ENCODE measurements at places on chromosomes 6 and 20.

DNA sequence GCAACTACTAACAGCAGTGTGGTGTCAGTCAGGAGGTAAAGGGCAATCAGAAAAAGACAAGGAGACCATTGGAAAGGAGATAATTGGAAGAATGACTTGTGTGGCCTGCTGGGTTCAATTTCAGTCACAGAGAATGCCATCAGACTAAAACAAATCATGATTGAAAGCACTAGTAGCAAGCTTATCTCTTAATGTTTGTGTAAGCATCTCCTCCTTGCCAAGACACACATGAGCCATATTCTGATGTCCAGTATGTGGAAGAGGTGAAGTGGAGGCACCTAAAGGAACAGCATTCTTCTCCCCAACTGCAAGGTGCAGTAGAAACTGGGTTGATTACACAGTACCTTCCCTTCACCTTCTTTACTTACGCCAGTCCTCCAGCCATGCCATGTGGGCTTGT lies 287.5 kb downstream of the ZFAND3 start:
- DNase-seq = no peak

GRCh38 chr20:3783068-3783489 lies 1.8 kb upstream of the SPEF1 start:
- no peak for DNase-seq

- no peak for DNase-seq
These were observed 26.8 kb upstream of the TFAP2A start for GRCh38 chr6:10441655-10442009.

GRCh38 chr6:110622912-110623578 lies 146.6 kb upstream of the SLC22A16 start:
- no peak for DNase-seq

- DNase-seq = no peak
These were observed 48.5 kb downstream of the SLC22A1 start for GRCh38 chr6:160170018-160170680.

DNA sequence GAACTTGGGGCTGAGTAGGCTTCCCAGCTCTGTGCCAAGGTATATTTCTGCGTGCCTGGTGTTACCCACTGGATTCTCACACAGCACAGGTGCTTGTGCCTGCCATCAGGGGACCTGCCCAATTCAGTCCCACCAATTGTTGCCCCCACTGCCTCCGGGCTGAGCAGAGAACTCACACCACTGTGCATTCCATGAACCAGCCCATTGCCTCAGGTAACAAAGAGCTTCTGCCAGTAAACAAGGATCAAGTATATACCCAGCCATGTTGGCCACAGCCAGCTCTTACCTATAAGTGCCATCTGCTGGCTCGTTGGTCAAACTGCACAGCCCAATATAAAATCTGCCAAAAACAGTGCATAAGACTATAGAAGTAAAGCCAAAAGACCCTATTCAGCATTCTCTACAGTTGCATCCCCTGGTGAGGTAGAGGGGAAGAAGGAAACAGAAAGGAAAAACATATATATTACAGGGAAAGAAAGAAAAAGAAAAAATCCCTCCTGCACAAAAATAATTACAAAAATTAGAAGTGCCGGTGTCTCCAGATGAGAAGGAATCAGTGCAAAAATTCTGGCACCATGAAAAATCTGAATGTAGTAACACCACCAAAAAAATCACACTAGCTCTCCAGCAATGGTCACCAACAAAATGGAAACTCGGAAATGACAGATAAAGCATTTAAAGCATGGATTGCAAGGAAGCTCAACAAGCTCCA lies 241.4 kb downstream of the IBTK start:
- peak; percentile 35 for DNase-seq

GRCh38 chr6:5158180-5158579 lies 73.0 kb downstream of the PPP1R3G start:
- DNase-seq = no peak

GRCh38 chr6:14883921-14884320 lies 361.9 kb upstream of the JARID2 start:
- DNase-seq = no peak

DNA sequence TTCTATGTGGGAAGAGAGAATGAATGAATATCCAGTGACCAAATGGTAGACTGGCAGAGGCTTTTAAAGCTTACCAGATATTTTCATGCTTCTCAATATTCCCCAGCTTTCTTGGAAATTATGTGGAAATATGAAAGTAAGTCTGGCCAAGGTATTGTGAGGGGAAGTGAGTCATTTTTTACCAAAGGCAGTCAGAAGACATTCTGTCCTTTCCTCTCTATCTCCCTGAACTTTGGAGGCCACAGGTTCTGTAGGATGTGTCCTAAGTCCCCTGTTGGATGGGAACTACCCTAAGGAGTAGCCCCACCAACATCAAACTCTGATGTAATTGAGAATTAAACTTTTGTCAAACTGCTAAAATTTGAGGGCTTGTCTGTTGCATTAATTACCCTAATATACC lies 593.8 kb upstream of the NRSN1 start:
- DNase-seq = no peak

- no peak for DNase-seq
These were observed 40.4 kb downstream of the MAPK14 start for GRCh38 chr6:36068012-36068392.

DNA sequence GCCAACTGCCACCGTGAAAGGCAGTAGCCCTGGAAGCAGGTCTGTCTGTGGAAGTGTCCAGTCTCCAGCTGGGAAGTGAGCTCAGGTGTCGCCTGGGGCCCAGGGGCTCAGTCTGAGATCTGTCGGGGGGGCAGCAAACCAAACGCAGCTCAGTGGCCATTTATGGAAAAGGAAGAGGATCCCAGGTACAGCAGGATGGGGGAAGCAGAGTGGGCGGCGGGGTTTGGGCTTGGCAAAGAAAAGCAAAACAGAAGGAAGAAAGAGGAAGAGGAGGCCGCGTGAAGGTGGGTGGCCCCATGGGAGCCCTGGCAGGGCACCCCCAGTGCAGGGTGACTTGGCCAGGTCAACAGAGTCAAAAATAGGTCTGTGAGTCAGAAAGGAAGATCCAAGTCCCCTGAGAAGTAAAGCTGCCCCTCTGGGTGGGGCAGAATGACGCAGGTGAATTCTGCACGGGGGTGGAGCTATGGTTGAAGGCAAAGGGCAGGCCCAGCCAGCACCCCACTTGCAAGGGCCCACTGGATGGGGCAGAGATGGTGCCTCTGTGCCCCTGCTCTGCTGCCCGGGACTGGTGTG lies 5.3 kb downstream of the PXDC1 start:
- DNase-seq = peak; percentile 39

GRCh38 chr6:131787766-131788712 lies 19.8 kb upstream of the ENPP1 start:
- no peak for DNase-seq

DNA sequence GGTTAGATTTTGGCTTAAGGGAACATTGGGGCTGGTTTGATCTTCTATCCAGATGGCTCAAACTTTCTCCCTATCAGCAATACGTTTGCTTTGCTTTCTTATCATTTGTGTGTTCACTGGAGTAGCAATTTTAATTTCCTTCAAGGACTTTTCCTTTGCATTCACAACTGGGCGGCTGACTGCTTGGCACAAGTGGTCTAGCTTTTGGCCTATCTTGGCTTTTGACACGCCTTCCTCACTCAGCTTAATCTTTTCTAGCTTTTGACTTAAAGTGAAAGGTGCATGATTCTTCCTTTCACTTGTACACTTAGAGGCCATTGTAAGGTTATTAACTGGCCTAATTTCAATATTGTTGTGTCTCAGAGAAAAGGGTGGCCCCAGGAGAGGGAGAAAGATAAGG lies 254.9 kb downstream of the PLCB1 start:
- DNase-seq = no peak

DNA sequence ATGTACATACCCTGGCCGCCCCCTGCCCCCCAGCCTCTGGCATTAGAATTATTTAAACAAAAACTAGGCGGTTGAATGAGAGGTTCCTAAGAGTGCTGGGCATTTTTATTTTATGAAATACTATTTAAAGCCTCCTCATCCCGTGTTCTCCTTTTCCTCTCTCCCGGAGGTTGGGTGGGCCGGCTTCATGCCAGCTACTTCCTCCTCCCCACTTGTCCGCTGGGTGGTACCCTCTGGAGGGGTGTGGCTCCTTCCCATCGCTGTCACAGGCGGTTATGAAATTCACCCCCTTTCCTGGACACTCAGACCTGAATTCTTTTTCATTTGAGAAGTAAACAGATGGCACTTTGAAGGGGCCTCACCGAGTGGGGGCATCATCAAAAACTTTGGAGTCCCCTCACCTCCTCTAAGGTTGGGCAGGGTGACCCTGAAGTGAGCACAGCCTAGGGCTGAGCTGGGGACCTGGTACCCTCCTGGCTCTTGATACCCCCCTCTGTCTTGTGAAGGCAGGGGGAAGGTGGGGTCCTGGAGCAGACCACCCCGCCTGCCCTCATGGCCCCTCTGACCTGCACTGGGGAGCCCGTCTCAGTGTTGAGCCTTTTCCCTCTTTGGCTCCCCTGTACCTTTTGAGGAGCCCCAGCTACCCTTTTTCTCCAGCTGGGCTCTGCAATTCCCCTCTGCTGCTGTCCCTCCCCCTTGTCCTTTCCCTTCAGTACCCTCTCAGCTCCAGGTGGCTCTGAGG lies 7.6 kb downstream of the CDKN1A start:
- peak; percentile 74 for DNase-seq

DNA sequence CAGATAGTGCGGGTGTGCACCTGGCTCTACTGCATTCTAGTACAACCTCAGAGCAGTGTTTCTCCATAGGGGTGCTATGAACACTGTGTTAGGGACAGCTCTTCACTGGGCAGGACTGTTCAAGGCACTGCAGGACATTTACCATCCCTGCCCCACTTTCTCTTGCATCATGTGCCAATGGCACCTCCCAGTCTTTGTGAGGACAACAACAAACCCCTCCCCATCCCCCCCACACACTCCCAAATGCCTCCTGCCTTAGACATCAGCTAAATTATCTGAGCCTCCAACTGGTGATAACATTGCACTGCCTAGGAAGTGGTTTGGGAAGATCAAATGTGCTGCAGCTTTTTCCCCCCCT lies 98.9 kb downstream of the FYN start:
- no peak for DNase-seq

DNA sequence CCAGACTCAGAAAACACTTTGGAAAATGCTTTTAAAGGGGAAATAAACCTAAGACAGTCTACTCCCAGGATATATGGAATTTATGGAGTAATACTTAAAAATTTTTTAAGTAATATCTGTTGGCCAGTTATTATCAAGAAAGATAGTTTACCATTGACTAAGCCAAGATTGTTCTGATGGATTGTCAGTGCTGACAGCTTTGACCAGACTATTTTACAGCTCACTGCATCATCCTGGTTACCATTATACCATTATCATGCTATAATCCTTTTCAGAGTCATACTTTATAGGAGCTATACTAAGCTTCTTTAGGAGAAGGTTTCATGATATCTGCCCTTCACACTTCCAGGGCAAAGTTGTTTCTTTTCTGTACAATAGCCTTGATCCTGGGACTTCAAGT lies 16.5 kb downstream of the GTF2H5 start:
- no peak for DNase-seq

GRCh38 chr6:26660000-26660361 lies 435 bp upstream of the ZNF322 start:
- peak; percentile 20 for DNase-seq
